ENCODE measurements at places on chromosomes 1 and 21. TPM values are rescaled to one million over a fixed set of nuclear protein-coding genes. Genes with fewer than 3 reads are reported as not detected.

- no peak for DNase-seq
Observed at GRCh38 chr1:115802416-115802815, 33.9 kb upstream of the CASQ2 start.

GRCh38 chr1:200146100-200146499 lies 118.6 kb downstream of the NR5A2 start:
- DNase-seq: no peak

DNA sequence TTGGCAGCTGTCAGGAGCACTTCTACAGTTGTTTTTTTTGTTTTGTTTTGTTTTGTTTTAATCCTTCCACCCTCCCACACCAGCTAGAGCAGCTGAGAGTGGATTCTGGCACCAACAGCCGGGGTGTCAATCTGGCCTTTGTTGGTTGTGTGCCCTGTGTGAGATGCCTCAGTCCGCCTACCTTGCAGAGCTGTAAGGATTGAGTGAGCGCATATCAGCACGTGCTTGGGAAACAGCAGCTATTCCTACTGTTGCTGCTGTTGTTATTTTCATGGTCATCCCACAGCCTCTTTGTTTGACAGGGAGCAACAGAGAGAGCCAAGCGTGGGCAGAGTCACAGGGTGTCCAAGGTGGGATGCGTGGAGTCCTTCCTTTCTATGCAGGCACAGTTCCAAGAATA lies 50.4 kb downstream of the PGBD5 start:
- no peak for DNase-seq

The BCAN gene
- total RNA-seq: 28.5 TPM

DNA sequence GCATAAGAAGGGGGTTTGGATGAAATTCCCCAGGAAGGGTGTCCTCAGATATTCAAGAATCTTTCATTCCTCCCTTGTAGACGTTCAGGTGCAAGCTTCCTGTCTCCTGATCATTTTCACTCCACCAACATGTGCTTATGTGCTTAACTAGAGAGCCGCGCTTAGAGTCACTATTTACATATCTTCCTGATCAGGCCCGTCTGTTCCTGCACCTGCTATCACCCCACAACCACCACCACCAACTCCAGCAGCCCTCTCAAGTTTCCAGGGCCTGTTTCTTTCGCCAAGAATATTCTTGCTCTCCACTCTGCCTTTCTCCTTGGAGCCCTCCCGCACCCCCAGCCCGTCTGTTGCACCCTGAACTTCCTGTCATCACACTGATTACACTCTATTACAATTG lies 113.4 kb downstream of the SPSB1 start:
- no peak for DNase-seq

GRCh38 chr1:6016191-6016865 lies 24.1 kb upstream of the NPHP4 start:
- no peak for DNase-seq

- peak; percentile 47 for DNase-seq
Observed at GRCh38 chr1:47669081-47669585, 231.3 kb downstream of the FOXD2 start.

GRCh38 chr1:114756009-114756892 lies 1.5 kb downstream of the CSDE1 start:
- no peak for DNase-seq

- DNase-seq: peak; percentile 78
Observed at GRCh38 chr21:46099476-46099875, 1.6 kb downstream of the COL6A2 start.

DNA sequence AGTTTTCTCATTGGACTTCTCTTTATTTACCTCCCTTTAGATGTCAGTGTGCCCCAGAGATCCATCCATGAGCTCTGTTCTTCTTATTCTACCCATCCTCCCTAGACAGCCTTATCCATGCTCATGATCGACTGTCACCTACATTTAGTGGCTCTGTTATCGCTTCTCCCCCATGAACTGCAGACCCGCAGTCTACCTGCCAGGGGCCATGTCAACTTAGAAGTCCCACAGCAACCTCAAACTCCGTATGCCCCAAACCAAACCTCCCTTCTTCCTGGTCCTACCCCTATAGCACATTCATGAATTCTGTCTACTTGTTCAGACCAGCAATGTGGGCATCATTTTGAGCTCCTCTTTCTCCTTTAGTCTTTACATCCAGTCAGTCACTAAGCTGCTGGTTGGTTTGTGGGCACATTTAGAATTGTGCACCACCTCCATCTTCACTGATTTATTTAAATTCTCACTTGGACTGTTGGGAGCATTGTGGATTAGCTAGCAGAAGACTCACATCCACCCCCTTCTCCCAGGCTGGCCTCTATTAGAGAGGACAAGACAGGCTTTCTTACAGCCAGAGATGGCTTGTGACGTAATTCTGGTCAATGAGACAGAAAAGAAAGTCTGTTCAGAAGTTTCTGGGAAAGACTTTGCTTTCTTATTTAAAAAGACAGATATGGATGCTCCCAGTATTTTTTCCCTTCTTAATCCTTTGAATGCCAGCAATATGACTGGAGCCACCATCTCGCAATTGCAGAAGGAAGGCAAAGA lies 19.1 kb downstream of the C1orf116 start:
- DNase-seq: no peak

The BPNT1 gene
- 18.4 TPM for total RNA-seq

The AIRE gene
- not detected for total RNA-seq

DNA sequence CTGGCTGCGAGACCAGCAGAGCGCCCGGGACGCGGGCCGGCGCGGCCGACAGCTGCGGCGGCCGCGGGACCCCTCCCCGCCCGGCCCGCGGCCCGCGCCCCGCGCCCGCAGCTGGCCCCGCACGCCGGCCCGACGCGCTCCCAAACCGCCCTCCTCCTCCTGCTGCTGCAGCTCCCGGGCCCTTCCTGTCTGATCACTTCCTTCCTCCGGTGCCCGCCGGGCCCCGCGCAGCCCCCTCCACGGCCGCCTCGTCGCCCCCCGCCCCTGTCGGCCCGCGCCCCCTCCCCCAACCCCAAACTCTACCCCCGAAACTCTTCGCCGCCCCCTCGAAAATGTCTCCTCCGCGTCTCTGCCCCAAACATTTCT lies 594 bp downstream of the LUZP1 start:
- DNase-seq: peak; percentile 66

GRCh38 chr1:193754732-193755427 lies 568.5 kb upstream of the B3GALT2 start:
- DNase-seq: no peak

The USH2A gene
- 0.18 TPM for total RNA-seq

The PLOD1 gene
- 32.7 TPM for total RNA-seq

DNA sequence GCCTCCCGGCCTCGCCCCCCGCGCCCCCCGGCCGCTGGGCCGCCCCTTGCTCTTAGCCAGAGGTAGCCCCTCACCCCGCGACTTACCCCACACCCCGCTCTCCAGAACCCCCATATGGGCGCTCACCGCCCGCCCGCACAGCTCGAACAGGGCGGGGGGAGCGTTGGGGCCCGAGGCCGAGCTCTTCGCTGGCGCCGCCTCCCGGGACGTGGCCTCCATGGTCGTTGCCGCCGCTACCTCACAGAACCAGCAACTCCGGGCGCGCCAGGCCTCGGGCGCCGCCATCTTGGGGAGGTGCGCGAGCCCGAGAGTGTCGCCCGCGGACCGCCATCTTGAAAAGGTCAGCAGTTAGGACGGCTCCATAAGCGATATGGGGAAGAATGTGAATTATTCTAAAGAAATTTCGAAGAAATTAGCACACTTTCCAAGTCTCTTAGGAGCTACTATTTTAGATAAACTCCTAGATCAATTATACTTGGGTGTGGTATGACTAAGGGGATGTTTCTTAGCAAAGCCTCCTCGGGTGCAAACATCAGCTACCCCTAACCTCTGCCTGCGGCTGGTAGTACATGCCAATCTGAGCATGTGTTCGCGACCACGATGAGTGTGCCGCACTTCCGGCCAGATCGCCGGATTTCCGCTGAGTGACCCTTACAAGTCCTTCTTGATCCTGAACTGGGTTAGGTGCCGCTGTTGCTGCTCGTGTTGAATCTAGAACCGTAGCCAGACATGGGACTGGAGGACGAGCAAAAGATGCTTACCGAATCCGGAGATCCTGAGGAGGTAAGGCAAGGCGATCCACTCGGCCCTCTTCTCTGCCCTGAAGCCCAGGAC lies at the start of the genes LRRC41 and UQCRH:
Gene LRRC41, minus strand, starts transcription at position 579 of the 834 bp plus-strand sequence. Its CDS starts 294 bp downstream, at position 285.
Gene UQCRH, plus strand, starts transcription at position 661 of the 834 bp plus-strand sequence. Its CDS starts 69 bp downstream, at position 730.
- peak; percentile 97 for DNase-seq

GRCh38 chr1:117359561-117360289 lies 7.5 kb upstream of the MAN1A2 start:
- DNase-seq: no peak

The ATAD3C gene
- 0.45 TPM for total RNA-seq

GRCh38 chr1:153519242-153519641 lies 16.5 kb downstream of the S100A6 start:
- no peak for DNase-seq

- DNase-seq: no peak
Observed at GRCh38 chr1:71231751-71232150, 150.9 kb upstream of the ZRANB2 start.

DNA sequence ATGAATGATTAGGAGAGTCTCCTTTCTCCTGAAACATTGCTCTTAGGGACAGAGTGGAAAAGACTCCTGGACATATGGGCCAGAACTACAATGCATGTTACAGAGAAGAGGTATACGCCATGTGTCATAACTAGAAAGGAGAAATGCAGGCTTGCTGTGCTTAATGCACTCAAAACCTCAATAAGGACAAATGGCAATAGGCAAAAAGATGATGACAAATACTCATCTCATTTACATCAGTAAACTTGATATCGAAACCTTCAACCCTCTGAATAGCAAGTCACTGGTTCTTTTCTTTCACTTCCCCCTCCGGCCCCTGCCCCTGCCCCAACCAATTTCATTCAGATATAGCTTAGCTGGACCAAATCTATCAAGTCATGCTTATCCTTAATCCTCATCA lies 1.9 kb upstream of the GPR88 start:
- no peak for DNase-seq

DNA sequence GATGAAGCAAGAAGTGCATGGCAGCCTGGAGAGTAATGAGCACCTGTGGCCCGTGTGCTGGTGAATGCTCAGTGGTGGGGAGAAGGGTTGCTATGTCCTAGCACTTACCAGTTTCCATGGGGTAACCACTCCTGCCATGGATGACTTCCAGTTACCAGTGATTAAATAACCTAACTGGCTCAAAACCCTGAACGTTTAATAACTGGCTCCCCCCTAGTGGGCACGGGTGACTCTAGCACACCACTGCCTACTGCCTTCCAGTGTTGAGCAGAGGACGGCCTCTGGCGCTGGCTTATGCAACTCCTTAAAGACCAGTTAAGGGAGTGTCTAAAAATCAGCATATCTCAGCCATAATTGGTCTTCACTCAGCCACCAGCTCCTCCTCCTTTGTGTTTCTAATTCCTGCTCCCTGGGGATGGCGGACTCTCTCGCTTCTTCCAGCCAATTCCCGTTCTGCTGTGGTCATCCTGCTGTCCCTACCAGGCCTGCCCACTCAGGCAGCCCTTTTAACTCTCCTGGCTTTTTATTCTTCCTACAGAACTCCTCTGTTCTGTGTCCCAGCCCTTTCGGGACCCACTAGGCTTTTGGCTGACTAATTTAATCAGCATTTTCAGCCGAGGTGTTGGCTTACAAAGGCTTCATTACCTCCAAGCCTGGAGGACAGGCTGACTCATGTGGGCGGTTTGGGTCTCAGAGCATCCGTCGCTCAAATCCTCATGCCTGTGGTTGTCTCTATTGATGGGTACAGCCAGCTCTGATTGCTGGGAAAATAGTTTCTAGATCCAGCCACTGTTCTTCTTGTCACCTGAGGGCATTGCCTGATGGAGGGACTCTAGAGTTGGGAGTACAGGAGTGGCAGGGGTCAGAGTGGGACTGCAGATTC lies 332.4 kb downstream of the CAMTA1 start:
- peak; percentile 74 for DNase-seq

The CFAP45 gene
- 2.1 TPM for total RNA-seq

GRCh38 chr1:114010433-114011184 lies 31.3 kb downstream of the OLFML3 start:
- no peak for DNase-seq

DNA sequence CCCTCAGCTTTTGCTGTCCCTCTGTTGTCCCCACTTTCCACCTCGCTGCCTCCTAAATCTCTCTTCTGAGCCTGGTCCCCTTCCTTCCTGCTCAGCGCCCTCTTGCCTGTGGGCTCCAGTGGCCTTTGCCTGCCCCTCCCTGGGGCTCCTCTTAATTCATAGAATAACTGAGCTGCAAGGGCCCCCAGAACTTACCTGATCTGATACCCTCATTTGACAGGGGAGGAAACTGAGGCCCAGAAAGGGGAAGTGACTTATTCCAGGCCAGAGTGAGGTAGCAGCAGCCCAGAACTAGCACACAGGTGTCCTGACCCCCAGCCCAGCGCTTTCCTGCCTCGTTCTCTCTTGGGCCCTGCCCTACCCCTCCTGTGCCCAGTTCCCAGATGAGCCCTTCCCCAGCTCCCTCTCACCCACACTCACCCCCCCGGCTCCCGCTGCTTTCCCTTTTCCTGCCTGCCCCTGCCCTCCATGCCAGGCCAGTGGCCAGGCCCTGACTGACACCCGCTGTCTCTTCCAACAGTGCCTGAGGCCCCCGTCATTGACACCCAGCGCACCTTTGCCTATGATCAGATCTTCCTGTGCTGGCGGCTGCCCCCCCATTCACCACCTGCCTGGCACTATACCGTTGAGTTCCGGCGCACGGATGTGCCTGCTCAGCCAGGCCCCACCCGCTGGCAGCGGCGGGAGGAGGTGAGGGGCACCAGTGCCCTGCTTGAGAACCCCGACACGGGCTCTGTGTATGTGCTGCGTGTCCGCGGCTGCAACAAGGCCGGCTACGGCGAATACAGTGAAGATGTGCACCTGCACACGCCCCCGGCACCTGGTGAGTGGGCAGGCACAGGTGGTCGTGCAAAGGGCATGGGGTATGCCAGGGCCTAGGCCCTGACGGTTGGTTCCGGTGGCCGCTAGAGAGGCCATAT lies 5.7 kb downstream of the TRIM46 start:
- DNase-seq: peak; percentile 62

- DNase-seq: peak; percentile 44
Observed at GRCh38 chr1:53567851-53568250, 108.7 kb downstream of the DMRTB1 start.

DNA sequence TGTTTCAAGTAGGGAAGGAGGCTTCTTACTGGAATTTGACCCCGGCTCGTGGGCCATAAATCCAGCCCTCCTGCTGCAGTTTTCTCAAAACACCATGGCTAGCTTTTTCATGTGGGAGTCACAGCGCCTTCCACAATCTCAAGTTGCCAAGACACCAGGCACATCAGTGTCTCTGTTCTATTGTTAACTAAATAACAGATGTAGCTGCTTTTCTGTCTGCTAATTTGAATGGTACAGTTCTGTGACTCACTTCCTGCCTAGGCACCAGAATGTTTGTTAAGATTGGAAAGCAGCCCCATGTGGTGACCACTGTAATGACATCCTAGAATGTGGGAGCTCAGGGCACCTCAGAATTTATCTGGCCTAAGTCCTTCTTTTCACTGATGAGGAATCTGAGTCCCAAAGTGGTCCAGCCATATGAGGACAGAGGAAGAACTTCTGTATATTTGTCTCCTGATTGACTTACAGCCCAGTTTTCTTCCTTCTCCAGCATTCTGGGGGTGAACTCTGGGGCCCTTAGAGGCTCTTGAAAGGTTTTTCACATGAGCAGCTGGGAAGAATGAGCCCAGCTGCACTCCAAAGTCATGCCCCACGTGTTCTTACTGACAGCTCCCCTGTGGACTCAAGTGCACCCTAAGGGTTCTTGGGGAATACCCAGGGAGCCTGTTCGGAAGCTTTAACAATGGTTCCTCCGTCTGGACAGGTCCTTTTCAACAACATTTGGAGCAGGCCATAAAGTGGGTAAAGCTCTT lies 27.5 kb downstream of the TRIM45 start:
- DNase-seq: no peak

GRCh38 chr1:15388201-15388880 lies 21.3 kb upstream of the EFHD2 start:
- DNase-seq: no peak

Measured in suprapubic skin (tissue), 4 donors.